Aorta (tissue), 5 donors: ENCODE measurements at places on chromosomes 2 and 18.

GRCh38 chr2:50004667-50005066 lies 850.4 kb upstream of the FSHR start:
- H3K27ac ChIP-seq: no peak overlapping the region
- H3K27me3 ChIP-seq: no peaks in the 10 kb centered on the region
- no peaks in the 10 kb centered on the region for H3K36me3 ChIP-seq
- H3K4me1 ChIP-seq: no peaks in the 10 kb centered on the region
- no peak overlapping the region for H3K4me3 ChIP-seq
- DNase-seq: no peak

DNA sequence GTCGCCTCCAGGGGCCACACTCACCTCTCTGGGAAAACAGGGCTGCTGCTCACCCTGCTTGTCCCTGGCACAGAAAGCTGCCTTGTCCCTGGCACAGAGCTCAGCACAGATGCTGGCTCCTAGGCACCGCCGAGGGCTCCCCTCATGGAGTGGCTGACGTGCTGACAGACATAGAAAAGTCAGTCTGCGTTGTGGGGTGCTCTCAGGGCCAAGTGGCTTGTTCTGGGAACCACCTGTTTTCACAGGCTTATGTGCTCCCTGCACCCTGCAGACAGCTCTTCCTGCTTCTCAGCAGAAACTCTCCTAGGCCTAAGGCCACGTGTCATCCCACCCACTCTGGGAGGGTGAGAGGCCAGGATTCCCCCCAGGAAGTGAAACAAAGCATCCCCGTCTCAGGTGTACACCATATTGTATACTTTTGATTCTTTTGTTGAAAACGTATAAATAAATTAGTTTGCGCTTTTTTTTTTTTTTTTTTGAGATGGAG lies 84.7 kb upstream of the TMEM200C start:
- no peaks in the 10 kb centered on the region for H3K36me3 ChIP-seq
- DNase-seq: no peak
- H3K27me3 ChIP-seq: no peaks in the 10 kb centered on the region

DNA sequence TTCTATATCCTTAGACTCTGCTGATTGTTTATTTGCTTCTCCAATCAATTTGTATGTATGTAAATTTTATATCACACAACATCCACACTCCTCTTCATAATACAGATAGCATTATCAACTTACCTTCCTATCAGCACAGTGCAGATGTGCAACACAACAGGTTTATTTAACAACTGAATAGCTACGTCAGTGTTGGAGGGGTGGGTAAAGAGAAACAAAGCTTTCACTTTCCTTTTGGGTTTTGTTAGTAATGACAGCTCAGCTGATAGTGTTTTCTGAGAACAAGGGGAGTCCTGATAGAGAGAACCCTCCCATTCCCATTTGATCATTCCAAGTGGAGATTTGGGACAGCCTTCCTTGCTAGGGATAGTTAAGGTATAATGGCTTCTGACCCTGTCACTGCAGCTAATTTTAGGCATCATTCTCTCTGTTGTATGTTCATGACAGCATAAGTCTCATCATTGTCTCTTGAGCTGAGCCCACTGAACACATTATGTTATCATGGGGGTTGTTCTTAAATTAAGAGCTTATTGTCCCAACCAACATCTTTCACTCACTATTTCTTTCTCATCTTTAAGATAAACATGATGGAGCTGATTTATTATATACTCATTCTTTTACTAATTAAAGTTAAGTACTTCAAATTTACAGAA lies 227.7 kb downstream of the GPD2 start:
- H3K4me3 ChIP-seq: no peak overlapping the region
- DNase-seq: no peak
- no peaks in the 10 kb centered on the region for H3K36me3 ChIP-seq
- no peaks in the 10 kb centered on the region for H3K4me1 ChIP-seq

DNA sequence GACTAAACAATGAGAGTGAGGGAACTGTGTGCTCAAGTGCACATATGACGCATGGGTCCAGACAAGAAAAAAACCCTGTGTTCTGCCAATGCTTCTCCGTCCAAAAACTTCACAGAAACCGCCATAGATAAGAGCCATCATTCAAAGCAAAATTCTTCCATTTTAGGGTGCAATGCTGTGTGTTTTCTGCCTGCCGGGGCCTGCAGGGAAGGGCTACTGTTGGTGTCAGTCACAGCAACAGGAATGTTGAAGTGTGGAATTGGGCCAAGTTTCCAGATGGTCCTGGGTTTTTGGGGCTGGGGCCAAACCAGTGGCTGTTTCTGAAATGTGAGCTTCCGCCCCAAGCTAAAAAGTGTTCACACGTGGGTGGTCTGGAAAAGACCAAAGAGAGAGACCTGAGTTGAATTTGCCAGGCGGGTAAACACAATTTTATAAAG lies 677 bp upstream of the MC2R start:
- H3K4me3 ChIP-seq: no peak overlapping the region
- H3K27ac ChIP-seq: no peak overlapping the region
- no peak for DNase-seq

GRCh38 chr18:25329783-25330182 lies 22.2 kb downstream of the ZNF521 start:
- H3K4me3 ChIP-seq: no peak overlapping the region
- no peaks in the 10 kb centered on the region for H3K27me3 ChIP-seq
- H3K4me1 ChIP-seq: peaks cover 3% of the 10 kb centered on the region
- H3K27ac ChIP-seq: no peak overlapping the region
- no peaks in the 10 kb centered on the region for H3K36me3 ChIP-seq

GRCh38 chr2:202178346-202178958 lies 59.9 kb downstream of the SUMO1 start:
- no peaks in the 10 kb centered on the region for H3K4me1 ChIP-seq
- H3K36me3 ChIP-seq: no peaks in the 10 kb centered on the region
- H3K27ac ChIP-seq: no peak overlapping the region
- H3K4me3 ChIP-seq: no peak overlapping the region
- no peak for DNase-seq
- no peaks in the 10 kb centered on the region for H3K27me3 ChIP-seq

GRCh38 chr2:158098178-158098577 lies 3.5 kb upstream of the UPP2 start:
- no peaks in the 10 kb centered on the region for H3K36me3 ChIP-seq
- H3K27ac ChIP-seq: no peak overlapping the region
- H3K4me1 ChIP-seq: no peaks in the 10 kb centered on the region
- no peak overlapping the region for H3K4me3 ChIP-seq

DNA sequence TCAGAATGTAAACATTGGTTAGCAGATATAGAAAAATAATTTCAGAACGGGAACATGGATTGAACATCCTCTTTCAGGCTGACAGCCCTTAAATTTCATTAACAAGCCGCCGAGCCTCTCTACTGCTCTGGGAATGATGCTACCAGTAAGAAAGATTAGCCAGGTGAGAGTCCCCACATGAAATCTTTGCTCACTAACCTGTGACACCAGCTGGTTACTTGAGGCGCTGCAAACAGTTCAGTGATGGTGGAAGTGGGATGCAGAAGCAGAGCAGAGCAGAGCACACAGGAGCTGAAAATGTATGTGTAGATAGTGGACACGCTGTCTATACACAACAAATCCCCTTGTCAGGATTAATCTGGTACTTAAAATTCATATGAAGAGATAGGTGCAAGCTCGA lies 721.1 kb downstream of the DPP10 start:
- no peaks in the 10 kb centered on the region for H3K27me3 ChIP-seq
- H3K27ac ChIP-seq: no peak overlapping the region
- no peak overlapping the region for H3K4me3 ChIP-seq
- H3K4me1 ChIP-seq: no peaks in the 10 kb centered on the region
- DNase-seq: no peak
- no peaks in the 10 kb centered on the region for H3K36me3 ChIP-seq

DNA sequence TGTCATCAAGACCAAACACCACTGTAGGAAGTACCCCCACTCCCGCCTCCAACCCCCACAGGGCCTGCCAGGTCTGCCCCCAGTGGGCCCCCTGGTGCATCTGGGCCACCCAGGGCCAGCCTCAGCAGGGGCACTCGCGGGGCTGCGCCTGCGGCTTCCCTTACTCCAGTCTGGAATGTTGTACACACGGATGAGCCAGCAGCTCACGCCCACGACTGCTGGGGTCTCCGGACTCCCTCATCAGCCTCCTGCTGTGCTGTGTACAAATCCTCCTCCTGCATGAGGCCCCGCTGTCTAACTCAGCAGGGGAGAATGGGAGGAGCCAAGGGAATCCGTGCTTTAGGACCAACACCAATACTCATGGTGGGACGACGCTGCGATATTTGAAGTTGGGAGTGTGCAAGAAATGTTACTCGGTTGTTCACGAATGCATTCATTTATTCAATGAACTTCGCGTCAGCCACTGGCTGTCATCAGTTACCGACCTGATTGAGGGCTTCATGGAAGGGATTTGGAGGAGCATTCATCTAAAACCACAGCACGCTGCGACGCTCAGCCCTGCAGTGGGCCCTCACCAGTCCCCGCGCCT lies 654 bp upstream of the ASB1 start:
- H3K27me3 ChIP-seq: no peaks in the 10 kb centered on the region
- peak overlapping the region; percentile 59 for H3K4me3 ChIP-seq
- no peaks in the 10 kb centered on the region for H3K4me1 ChIP-seq
- DNase-seq: no peak
- H3K27ac ChIP-seq: peak overlapping the region; percentile 62

- no peak for DNase-seq
- H3K4me1 ChIP-seq: no peaks in the 10 kb centered on the region
- H3K4me3 ChIP-seq: no peak overlapping the region
- no peaks in the 10 kb centered on the region for H3K27me3 ChIP-seq
- H3K36me3 ChIP-seq: no peaks in the 10 kb centered on the region
Observed at GRCh38 chr18:27585602-27586173, 400.6 kb upstream of the CHST9 start.

GRCh38 chr2:181959508-181959907 lies 26.1 kb upstream of the PPP1R1C start:
- H3K27ac ChIP-seq: no peak overlapping the region
- no peaks in the 10 kb centered on the region for H3K4me1 ChIP-seq
- H3K4me3 ChIP-seq: no peak overlapping the region
- no peaks in the 10 kb centered on the region for H3K36me3 ChIP-seq
- no peak for DNase-seq
- H3K27me3 ChIP-seq: no peaks in the 10 kb centered on the region

- DNase-seq: no peak
- H3K36me3 ChIP-seq: no peaks in the 10 kb centered on the region
Observed at GRCh38 chr2:204357286-204357685, 188.0 kb upstream of the PARD3B start.

DNA sequence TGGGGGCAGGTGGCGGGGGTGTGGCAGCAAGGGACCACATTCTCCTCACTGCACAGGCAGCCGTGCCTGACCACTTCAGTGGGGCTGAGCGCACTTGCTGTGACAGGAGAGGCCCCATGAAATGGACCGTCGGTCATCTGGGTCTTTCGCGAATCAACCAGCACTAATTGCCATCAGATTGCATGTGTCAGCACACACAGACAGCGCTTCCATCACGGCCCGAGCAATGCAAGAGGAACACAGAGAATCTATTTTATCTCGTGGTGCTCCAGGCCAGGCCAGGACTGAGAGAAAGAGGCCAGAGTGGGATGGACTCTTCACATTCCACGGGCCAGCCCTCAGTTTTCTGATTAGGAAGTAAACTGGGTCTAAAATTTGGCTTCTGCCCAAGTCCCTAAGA lies 87.0 kb downstream of the EIPR1 start:
- H3K27ac ChIP-seq: no peak overlapping the region
- H3K4me3 ChIP-seq: no peak overlapping the region
- DNase-seq: no peak

GRCh38 chr2:112031473-112032223 lies 23.4 kb upstream of the TMEM87B start:
- H3K27ac ChIP-seq: peak overlapping the region; percentile 6
- H3K36me3 ChIP-seq: no peaks in the 10 kb centered on the region
- H3K4me3 ChIP-seq: no peak overlapping the region
- H3K4me1 ChIP-seq: no peaks in the 10 kb centered on the region

GRCh38 chr18:42048158-42048557 lies 93.1 kb downstream of the PIK3C3 start:
- no peaks in the 10 kb centered on the region for H3K4me1 ChIP-seq
- no peaks in the 10 kb centered on the region for H3K36me3 ChIP-seq
- H3K27me3 ChIP-seq: no peaks in the 10 kb centered on the region
- no peak overlapping the region for H3K27ac ChIP-seq

DNA sequence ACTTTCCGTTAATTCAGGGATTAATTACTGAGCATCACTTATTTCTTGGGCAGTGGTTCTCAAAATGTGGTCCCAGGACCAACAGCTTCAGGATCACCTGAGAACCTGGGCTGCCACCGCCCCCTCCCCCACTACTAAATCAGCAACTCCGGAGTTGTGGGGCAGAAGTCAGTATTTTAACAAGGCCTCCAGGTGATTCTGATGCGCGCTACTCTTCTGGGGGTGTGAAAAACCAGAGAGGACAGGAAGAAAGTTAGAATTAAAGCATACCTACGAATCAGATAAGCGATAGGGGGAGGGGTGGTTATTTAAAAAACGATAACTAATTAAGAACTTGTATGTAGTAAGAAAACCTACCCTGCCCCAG lies 319 bp downstream of the ZSCAN30 start:
- no peak for DNase-seq
- H3K4me3 ChIP-seq: peak overlapping the region; percentile 64
- H3K36me3 ChIP-seq: no peaks in the 10 kb centered on the region
- no peak overlapping the region for H3K27ac ChIP-seq
- no peaks in the 10 kb centered on the region for H3K4me1 ChIP-seq

DNA sequence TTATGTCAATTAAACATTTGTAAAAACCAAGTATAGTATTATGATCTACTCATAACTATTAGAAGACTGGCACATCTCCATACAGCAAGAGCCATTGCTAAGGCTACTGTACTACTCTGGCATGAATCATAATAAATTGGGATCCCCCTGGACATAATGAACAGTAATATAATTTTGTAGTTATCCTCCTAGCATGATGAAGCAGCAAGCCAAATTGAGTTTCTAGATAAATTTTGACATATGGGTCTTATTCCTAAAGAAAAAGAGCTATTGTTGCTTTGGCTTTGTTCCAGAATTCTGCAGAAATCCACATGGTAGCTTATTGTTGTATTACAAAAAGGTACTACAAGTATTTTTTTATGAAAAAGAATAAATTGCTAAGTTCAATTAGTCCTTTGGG lies 204.3 kb downstream of the CAMKMT start:
- H3K27me3 ChIP-seq: no peaks in the 10 kb centered on the region
- no peaks in the 10 kb centered on the region for H3K4me1 ChIP-seq
- no peak for DNase-seq
- no peak overlapping the region for H3K27ac ChIP-seq

- no peak for DNase-seq
- no peaks in the 10 kb centered on the region for H3K36me3 ChIP-seq
- H3K27me3 ChIP-seq: no peaks in the 10 kb centered on the region
- no peak overlapping the region for H3K27ac ChIP-seq
- no peak overlapping the region for H3K4me3 ChIP-seq
- no peaks in the 10 kb centered on the region for H3K4me1 ChIP-seq
Observed at GRCh38 chr18:76259096-76259495, 235.9 kb downstream of the ZNF516 start.

DNA sequence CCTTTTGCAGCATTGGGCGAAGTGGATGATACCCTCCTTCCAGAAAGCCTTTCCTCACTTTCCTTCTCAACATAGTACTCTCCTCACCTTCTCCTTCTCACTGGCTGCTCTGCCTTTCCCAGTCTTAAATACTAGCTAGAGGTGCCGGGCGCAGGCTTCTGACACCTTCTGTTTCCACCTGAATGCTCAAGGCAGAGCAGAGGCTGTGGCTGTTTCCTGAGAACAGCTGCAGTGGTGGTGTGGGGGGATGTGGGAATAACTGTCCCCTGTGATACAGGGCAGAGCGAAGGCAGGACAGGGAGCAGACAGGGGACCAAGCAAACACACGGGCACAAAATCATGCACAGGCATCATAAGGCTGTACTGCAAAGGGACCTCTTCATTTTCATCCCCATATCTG lies 303.1 kb downstream of the SS18 start:
- H3K4me1 ChIP-seq: no peaks in the 10 kb centered on the region
- DNase-seq: no peak
- H3K27ac ChIP-seq: no peak overlapping the region
